Trophoblast cell (in vitro differentiated cells and primary cell): ENCODE measurements at places on chromosomes 7 and 10.

- peak; percentile 81 for DNase-seq
Measured at GRCh38 chr10:91006001-91006751, 85.3 kb upstream of the ANKRD1 start.

GRCh38 chr7:78413568-78413967 is 615.0 kb downstream of the PHTF2 start:
- DNase-seq: no peak

GRCh38 chr7:140200061-140200989 is 23.5 kb upstream of the KDM7A start:
- DNase-seq: peak; percentile 79

GRCh38 chr7:157664034-157664433 is 327.2 kb downstream of the DNAJB6 start:
- DNase-seq: no peak

GRCh38 chr10:71443676-71444075 is 47.0 kb downstream of the CDH23 start:
- no peak for DNase-seq

- DNase-seq: peak; percentile 39
Measured at GRCh38 chr7:16905300-16906044, 23.7 kb upstream of the AGR3 start.

GRCh38 chr10:14652067-14652466 is 122.6 kb downstream of the FAM107B start:
- no peak for DNase-seq

DNA sequence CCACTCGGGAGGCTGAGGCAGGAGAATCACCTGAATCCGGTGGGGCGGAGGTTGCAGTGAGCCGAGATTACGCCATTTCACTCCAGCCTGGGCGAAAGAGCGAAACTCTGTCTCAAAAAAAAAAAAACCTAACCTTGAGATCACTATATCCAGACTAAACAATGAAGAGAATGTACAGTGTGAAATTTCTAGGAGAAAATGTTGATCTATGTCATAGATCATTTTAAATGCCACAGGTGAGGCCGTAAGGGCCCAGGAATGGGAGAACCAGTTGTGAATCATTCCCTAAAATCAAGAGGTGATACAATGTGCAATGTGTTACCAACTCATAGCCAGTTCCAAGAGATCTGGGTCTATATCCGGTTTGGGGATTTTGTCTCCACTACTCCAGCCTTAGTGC is 158.0 kb downstream of the CACNB2 start:
- DNase-seq: peak; percentile 60

- DNase-seq: no peak
Measured at GRCh38 chr7:147485660-147486210, 1104.8 kb upstream of the C7orf33 start.

DNA sequence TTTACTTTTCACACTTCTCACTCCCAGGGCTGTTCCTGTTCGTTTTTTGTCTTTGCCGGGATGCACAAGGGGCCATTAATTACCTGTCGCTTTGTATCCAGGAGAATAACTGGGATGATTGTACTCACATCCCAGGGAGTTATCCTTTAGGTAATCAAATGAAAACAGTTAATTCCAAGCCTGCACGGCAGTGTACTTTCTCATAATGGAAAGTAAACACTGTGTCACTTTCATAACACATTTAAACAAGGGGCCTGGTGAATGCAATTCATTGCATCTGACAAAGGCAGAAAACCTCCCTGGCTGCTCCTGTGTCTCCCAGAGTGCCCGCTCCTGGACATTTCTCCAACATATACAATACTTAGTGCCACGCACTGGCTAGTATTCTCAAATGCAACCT is 138.7 kb upstream of the CELF2 start:
- DNase-seq: no peak

- no peak for DNase-seq
Measured at GRCh38 chr7:123191132-123191531, 8.6 kb downstream of the SLC13A1 start.

GRCh38 chr7:128084896-128085608 is 53.8 kb upstream of the LRRC4 start:
- no peak for DNase-seq

DNA sequence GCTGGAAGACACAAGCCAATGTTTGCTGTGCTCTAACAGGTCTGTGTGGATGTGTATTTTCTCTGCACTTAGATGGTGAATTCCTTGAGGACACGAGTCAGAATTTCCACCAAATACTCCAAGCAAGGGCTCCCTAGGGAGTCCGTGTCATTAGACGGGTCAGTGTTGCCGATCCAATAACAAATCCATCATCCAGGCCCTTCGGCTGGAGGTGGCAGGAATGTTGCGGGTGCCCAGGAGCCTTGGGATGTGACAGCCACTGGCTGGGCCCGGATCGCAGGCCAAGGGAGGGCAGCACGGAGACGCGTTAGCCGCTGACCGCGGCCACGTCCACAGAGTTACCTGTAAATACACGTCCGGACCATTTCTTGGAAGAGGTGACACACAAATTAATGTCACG is 186.8 kb downstream of the WDR37 start:
- no peak for DNase-seq

DNA sequence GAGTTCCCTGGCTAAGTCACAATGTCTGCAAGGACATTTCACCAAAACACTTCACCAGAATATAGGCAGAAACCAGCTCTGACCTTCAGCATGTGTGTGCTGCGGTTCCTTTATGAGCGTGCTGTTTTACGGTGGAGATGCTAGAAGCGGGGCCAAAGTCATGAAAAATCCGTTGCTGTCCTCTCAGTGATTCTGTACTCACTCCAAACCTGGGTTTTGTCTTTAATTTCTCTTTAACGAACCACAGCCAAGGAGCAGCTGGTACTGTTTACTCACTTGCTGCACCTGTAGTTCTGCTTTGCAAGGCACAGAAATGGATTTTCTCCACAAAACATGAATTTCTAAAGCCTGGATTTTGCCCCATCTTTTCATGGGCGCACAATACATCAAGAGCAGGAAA is 639.9 kb downstream of the PHTF2 start:
- DNase-seq: no peak

- no peak for DNase-seq
Measured at GRCh38 chr10:6044751-6045313, 17.3 kb downstream of the IL2RA start.

DNA sequence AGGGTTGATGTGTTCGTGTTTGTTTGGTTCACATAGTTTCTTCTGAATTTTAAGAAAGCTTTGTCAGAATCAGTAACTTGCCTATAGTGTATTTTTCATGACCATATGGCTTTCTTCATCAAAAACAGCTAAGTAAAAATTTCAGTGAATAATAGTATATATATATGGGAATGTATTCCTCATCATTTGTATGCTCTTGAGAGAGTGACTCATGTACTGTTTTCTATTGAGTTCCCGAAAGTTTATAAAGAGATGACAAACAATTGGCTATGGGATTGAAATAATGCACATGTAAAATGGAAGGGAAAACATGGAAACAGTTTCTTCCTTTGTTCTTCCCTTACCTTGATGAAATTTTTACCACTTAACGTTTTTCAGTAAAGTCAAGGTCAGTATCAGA is 56.4 kb downstream of the KAT6B start:
- DNase-seq: no peak

DNA sequence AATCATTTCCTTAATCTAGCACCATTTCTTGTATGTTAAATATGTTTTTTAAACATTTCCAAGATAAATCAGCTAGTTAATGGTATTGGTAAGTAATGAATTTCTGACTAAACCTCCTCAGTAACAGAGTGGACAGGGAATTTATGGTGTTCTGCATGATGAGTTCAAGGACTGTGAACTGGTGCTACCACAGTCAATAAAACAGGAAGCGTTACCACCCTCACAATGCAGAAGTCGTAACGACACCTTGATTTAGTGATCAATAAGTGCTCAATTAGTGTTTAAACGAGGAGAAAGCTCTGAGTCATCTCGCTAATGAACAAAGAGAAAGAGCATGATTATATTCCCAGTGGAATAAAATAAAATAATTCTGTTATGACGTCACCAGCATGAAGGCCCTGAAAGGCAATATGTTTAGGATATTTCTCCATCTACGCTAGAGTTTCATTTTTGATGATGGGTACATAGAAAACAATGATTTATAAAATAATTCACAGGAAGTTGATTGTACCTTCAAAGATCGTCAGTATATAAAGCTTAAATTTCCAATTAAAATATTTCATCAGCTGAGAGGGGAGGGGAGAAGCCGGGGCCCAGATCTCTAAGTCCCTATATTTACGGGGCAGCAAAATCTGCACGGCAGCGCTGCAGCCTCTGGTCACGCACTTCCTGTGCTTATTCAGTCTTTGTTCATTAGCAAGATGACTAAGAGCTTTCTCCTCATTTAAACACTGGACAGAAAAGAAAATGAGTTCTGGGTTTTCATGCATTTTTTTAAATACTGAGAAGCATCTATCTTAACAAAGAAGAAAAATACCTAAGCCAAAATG is 400.5 kb downstream of the PTPRN2 start:
- DNase-seq: no peak

GRCh38 chr7:80650030-80650429 is 11.6 kb downstream of the CD36 start:
- no peak for DNase-seq

- DNase-seq: peak; percentile 84
Measured at GRCh38 chr7:5591278-5591874, 167.7 kb upstream of the TNRC18 start.

- DNase-seq: no peak
Measured at GRCh38 chr10:107340326-107340725, 175.8 kb upstream of the SORCS1 start.

- no peak for DNase-seq
Measured at GRCh38 chr10:18483516-18484186, 167.7 kb downstream of the NSUN6 start.

- DNase-seq: no peak
Measured at GRCh38 chr10:33241351-33241750, 93.1 kb downstream of the NRP1 start.

DNA sequence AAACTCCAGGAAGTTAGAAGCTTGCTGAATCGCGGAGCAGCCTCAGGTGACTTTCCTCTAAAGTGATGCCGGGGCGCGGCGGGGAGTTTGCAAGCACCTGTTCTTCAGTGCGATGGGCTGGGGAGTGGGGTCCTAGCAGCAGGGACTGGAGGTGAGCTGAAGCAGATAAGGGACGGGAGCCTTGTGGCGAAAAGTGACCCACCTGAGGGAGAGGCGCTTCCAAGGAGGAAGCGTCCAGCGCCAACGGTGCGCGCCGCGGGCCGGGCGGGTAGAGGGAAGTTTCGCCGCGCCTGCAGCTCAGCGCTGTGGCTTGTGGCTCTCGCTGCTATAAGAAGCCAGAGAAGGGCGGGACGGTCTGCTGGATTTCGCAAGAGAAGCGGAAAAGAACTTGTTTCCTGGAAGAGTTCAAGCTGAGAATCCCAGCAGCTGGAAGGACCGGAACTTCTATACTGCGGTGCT is at the start of gene STEAP4:
TSS of gene STEAP4 (minus strand) at position 305 of the 459 bp plus-strand sequence. CDS start 22,625 bp downstream, outside the sequence.
- DNase-seq: peak; percentile 90

DNA sequence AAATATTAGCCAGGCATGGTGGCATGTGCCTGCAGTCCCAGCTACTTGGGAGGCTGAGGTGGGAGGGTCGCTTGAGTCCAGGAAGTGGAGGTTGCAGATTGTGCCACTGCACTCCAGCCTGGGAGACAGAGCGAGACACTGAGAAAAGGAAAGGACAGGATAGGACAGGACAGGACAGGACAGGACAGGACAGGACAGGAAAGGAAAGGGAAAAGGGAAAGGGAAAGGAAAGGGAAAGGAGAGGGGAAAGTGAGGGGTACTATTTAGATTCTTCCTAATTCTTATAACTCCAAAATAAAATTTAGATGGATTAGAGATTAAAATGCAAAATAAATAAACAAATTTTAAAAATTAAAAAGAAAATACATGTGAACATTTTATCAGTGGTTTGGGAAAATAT is 58.7 kb downstream of the PIK3AP1 start:
- DNase-seq: no peak

DNA sequence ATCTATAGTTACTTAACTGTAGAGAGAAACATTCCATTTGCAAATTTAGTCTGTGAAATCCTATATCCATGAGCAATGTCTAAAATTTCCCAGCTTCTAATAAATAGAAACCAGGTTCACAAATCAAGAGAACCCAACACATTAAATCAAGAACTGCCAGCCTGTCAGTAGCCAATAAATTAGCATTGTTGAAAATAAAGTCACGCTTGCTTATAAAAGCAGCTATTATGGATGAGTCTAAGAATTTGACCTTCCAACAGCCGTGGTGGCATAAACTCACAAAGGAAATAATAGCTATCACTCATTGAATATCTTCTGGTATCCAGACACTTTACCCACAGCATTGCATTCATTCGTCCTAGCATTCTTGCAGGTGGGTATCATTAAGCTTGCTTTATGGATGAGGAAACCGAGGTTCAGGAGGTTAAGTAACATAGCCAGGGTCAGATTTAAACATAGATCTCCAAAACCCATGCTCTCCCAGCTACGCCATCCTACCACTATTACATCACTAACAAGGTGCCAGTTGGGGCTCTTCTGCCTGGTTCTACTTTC is 260.1 kb upstream of the YAE1 start:
- DNase-seq: peak; percentile 60

DNA sequence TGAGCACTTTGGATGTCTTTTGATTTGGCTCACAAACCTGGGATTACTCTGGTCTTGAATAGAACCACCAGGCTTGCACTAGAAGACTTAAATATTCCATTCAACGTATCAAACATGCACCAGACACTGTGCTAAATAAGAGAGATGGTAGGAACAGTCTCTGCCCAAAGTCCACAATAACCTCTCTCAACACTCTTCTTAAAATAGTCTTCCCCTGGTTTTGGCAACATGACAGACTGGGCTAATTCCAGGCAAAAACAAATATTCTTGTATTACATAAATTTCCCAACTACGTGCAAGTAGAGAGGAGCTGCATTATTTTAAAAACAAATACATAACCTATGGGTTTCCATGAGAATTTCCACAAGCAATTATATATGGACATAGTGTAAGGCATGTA is 64.8 kb upstream of the PAPSS2 start:
- no peak for DNase-seq

DNA sequence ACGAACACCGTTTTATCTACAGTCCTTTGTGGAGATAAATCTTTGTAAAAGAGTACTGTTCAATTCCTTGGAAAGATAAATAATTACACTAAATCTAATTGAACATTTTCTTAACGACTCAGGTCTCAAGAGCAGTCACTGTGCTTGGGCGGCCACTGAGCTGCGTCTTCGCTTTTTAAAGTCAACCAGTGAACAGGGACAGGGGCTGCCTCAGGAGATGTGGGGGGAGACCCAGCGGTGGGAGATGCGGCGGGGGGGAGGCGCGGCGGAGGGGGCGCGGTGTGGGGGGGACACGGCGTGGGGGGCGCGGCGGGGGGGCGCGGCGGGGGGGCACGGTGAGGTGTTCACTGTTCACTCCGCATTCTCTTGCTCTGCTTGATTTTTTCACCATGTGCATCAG is 39.8 kb downstream of the CAMK2B start:
- no peak for DNase-seq

DNA sequence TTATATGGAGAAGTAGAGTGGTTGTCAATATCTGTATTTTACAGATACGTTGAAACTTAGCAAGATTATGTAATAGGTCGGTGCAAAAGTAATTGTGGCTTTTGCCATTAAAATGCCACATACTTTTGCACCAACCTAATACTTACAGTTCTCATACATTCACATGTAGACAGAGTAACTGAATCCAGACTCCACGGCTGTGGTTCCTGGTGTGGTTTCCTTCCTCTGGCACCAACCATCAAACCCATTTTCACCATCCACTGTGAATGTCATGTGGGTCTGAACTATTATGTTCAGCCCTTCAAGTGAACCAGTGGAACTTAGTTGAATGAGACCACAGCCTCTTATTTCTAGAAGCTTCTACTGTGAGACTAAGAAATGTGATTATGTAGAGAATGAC is 31.5 kb upstream of the SLIT1 start:
- DNase-seq: no peak
